ENCODE measurements at places on chromosomes 1 and 21.

- DNase-seq = no peak
Observed at GRCh38 chr1:232507571-232507970, 122.4 kb downstream of the SIPA1L2 start.

DNA sequence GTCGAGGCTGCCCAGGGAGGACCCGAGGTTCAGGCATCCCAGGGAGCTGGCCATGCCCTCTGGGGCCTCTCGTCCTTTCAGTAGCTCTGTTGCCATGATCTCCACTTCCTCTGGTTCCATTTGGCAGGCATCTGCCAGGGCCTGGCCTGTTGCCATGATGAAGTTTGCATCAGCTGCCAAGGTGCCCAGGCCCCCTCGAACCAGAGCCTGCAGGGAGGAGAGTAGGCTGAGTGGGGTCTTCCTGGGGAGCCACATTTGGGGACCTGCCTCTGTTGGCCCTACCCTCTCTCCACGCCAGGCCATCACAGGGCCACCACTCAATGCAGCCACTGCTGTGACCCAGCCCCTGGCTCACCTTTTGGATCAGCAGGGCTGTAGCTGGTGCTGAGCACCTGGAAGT, 16.4 kb upstream of the KIF21B start:
- DNase-seq = no peak

- peak; percentile 35 for DNase-seq
Observed at GRCh38 chr1:23184212-23184934, 15.7 kb upstream of the LUZP1 start.

GRCh38 chr1:91022518-91022929, 689 bp upstream of the ZNF644 start:
- DNase-seq = no peak

DNA sequence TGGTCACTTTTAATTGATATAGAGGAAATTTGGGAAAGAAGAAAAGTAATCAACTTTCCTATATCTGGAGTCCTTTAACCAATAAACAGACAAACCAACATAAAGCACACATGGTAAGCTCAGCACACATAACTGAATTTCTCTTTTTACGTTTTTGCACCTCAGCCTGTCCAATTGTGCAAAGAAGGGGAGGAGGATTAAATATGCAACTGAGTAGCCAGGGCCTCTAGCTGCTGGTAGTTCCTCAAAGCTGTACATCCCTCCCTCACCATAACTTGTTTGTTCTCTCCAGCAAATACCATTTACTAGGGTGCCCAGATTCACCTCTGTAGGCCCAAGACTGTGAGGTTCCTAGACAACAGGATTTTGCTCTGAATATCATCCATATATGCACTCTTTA, 25.4 kb downstream of the ST6GALNAC5 start:
- no peak for DNase-seq

GRCh38 chr1:104636581-104636980, 886.9 kb downstream of the AMY1C start:
- no peak for DNase-seq

DNA sequence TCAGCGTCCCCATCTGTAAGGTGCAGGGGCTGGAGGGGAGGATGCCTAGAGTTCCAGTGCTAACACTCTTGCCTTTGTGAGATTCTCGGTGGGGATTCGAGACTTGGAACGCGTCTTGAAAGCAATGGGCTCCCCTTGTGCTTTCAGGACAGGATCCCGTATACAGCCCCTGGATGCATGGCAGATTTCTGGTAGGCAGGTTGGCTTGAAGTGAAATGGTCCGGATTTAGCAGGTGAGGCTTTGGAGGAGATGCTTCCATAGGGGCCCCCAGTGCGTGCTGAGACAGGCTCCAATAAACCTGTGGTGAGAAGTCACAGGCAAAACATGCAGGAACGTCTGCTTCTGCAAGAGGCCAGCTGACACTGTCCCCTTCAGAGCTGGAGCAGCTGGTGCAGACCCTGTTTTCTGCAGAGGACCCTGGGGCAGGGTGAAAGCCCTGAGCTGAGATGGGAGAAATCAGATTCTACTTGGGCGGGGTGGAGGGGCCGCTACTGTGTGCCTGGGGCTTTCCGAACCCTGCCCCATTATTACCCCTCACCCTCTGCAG, 270.4 kb downstream of the PTPRU start:
- no peak for DNase-seq

GRCh38 chr1:152487871-152488270, 22.7 kb upstream of the LCE5A start:
- no peak for DNase-seq
